ENCODE measurements at places on chromosomes 7 and 10.

DNA sequence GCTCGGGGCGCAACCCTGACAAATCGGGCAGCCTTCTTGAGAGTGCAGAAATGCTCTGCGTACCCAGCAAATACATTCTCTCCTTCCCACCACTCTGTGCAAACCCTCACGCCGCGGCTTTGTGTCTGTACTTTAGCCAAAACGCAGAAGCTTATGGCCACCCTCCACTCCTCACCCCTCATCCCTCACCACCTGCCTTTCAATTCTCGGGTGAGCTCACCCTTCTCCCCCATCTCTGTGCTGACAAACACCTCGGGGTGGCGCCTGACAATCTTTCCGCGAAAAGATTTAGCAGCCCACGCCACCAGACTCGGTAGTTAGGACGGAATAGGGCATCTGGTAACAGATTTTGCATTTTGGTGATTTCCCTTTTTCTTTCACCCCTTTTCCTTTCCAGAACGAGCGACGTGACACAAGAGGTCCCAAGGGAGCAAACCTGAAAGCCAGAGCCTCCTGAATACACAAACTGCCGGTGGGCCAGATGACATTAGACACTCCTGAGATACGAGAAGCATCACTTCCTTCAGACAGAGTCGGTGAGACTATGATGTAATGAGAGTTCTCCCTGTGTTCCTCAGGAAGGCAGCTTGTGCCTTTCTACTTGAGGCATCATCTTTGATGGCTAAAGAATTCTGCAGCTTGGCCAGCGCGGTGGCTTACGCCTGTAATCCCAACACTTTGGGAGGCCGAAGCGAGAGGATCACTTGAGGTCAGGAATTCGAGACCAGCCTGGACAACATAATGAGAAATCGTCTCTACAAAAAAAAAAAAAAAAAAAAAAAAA, 671 bp upstream of the ATAD1 start:
- peak; percentile 47 for DNase-seq

DNA sequence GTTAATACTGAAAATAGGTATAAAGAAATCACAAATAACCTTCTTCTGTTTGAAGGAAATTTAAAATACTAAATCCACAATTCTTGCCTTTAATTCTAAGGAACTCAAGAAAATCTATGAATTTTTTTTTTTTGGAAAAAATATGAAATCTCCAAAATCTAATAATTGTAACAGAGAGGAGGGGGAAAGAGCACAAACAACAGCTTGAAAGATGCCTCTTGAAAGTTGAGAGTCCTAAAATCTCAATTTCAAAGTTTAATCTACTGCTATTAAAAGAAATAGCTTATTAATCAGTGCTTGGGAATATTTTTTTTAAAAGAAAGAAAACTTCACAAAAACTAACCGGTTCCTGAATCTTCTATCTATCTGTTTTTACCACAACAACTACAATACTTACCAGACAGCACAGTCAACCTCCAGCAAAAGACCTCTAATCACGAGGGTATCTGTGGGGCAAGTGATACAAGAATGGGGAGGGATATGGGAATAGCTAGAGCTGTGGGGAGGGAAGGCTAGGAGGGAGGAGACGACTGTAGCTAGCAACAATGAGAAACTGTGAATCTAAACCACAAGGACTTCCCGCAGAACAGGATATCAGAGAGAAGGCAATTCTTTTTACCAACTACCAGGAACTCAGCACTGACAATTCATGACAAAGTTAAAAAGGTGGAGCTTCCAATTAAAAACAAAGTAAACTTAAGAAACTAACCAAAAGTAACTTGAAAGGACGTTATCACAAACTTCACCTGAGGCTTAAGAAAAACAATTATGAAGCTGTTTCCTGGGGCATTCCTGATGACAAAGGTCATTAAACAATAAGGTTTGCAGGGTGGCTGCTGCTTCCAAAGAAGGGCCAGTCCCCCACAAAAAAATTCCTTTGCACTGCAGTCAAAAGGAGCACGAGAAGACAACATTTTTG, at the start of gene USP54:
TSS of gene USP54 (minus strand) at position 462 of the 919 bp plus-strand sequence. CDS start 15,684 bp downstream, outside the sequence.
- DNase-seq, result no peak

GRCh38 chr10:102642736-102643335, 1.4 kb upstream of the TRIM8 start:
- peak; percentile 66 for DNase-seq

- DNase-seq, result no peak
These were observed 266.9 kb upstream of the IMMP2L start for GRCh38 chr7:111829221-111829620.

DNA sequence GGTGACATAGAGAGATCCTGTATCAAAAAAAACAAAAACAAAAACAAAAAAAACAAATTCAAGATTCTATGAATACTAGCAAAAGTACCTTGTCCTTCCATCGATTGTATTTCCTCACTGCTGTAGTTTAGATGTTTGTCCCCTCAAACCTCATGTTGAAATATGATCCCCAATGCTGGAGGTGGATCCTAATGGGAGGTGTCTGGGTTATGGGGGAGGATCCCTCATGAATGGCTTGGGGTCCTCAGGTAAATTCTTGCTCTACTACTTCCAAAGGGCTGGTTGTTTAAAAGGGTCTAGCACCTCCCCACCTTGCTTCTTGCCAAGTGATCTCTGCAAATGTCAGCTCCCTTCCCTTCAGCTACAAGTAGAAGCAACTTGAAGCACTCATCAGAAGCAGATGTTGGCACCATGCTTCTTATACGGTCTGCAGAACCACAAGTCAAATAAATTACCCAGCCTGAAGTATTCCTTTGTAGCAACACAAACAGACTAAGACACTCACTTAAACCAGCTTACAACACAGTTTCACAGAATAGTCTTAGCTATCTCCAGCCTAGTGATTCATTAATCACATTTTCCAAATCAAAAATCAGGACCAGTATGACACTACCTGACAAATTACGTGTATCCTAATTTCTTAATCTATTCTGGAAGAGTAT, 20.7 kb downstream of the ABI1 start:
- no peak for DNase-seq

- DNase-seq, result no peak
These were observed 295.2 kb upstream of the MGMT start for GRCh38 chr10:129171812-129172211.

DNA sequence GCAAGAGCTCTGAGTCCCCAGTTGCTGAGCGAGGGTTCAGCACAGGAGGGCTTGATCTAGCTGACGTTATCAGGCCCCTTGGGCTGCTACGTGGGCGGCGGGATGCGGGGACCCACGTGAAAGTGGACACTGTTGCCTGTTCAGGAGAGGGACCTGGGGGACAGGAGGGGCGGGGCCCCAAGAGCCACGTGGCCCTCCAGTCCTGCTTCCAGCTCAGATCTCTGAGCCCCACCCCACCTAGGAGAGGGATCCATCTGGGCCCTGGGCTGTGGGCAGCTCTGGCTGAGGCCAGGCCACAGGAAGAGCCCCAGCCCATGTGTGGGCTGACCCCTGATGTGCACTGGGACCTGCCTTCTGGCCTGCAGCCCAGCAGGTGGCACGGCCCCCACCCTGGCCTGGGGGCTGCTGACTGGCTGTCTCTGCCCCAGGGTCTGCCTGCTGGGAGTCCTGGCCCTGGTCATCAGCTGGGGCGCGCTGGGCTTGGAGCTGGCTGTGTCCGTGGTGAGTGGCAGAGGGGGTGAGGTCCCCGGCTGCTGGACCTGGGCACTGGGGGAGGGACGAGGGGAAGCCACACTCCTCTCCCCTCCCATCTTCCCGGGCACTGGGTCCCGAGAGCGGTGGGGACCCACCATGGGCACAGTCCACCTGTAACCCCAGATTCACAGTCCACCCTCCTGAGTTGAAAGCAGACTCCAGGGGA, 17.5 kb downstream of the TTYH3 start:
- DNase-seq, result no peak

DNA sequence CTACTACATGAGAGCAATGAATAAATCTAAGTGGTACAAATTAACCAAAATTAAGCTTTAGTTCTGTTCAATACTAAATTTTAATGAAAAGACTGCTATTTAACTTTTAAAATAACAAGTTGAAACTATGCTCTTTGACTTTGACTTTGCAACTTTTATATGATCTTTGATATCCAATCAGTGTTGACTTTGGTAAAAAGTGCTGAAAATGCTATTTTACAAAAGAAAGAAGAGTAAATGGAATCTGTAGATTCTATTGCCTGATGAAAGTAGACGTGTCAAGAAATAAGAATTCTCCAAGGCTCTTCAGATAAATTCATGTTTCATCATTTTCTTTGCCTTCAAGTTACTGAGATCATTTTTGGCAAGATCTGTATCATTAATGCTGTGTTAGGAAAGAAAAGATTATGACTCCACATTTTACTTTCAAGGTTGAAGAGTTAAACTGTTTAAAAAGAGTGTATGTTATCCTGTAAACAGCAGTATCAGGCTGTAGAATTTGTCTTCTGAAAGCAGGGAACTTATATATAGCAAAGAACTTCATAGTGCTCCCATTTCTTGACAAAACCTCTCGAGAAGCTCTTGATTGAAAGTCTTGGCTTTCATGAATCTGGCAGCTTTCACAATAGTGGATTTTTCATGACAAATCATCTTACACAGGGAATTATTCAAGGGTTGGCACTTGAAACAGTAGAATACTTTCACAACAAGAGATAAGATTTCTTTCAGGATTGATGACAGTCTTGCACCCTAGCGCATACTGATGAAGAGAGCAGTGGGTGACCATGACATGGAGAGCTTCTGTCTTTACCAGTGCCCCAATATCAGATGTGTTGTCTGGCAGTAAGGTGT, 72.1 kb downstream of the PTEN start:
- DNase-seq, result no peak

DNA sequence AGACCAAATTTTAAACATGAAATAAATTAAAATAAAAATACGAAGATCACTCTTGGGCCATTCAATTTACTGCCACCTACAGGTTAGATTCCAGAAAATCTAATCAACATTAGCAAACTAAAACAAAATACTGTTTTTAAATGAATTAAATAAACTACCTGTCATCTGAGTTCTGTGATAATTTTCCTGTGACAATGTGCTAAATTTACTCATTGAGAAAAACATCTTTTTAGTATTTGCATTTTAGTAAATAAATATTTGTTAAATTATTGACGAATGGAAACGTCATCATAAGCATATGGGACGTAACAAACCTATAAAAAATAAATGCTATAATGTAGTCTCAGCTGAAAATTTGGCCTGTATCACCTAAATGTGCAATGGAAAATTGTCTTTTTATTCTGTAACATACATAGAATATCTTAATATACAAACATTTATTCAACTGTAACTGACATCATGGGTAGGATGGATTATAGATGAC, 72.1 kb downstream of the ITGB8 start:
- no peak for DNase-seq

DNA sequence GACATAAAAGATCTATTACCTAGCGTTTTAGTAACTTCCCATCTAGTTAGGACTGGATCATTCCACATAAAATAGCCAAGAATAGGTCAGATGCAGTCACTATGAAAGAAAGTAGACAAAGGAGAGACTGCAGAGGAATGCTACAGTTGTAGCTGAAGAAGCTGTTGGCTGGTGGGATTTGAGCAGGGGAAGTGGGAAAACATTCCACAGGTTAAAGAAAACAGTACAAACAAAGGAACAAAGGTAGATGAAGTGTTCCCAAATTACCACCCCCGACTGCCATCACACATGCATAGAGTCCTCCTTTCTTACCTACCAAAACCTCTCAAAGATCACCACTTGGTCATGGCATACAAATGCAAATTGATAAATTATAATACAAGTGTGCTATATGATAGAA, 41.8 kb downstream of the DLD start:
- no peak for DNase-seq

- no peak for DNase-seq
These were observed 18.3 kb downstream of the GPER1 start for GRCh38 chr7:1106063-1106792.

DNA sequence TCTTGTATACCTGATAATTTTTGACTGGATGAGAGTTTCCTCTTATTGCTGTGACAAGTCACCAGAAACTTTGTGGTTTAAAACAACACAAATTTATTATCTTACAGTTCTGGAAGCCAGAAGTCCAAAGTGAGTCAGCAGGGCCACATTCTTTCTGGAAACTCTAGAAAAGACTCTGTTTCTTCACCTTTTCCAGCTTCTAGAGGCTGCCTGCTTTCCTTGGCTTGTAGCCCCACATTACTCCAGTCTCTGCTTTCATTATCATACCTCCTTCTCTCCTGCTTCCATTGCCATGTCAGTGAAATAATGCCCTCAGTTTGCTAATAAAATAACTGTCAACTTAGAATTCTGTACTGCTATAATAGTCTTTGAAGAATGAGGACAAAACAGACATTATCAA, 65.3 kb downstream of the VCL start:
- no peak for DNase-seq

- peak; percentile 17 for DNase-seq
These were observed 219.5 kb upstream of the CCDC6 start for GRCh38 chr10:60125895-60126294.

GRCh38 chr10:101067356-101068083, 5.7 kb downstream of the KAZALD1 start:
- peak; percentile 90 for DNase-seq

DNA sequence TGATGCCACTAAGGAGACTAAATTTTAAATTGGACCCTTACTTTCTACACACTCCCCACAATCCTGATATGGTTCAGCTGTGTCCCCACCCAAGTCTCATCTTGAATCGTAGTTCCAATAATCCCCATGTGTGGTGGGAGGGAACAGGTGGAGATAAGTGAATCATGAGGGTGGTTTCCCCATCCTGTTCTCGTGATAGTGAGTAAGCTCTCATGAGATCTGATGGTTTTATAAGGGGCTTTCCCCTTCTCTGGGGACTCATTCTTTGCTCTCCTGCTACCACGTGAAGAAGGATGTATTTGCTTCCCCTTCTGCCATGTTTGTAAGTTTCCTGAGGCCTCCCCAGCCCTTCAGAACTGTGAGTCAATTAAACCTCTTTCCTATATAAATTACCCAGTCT, 18.4 kb upstream of the BET1 start:
- no peak for DNase-seq

- DNase-seq, result no peak
These were observed 36.8 kb downstream of the AFAP1L2 start for GRCh38 chr10:114367351-114368056.

GRCh38 chr7:32289651-32290414, 200.3 kb downstream of the LSM5 start:
- no peak for DNase-seq

- DNase-seq, result no peak
These were observed 33.2 kb downstream of the UBN2 start for GRCh38 chr7:139264220-139264619.

- no peak for DNase-seq
These were observed 79.5 kb downstream of the AOAH start for GRCh38 chr7:36644625-36645422.

GRCh38 chr10:49625411-49625810, 11.6 kb downstream of the CHAT start:
- DNase-seq, result no peak

- DNase-seq, result no peak
These were observed 89.9 kb upstream of the CAPZA2 start for GRCh38 chr7:116772423-116772863.

- DNase-seq, result no peak
These were observed 92.2 kb downstream of the ZNF248 start for GRCh38 chr10:37765216-37765615.
